Fibroblast of mammary gland (primary cell): ENCODE measurements at places on chromosomes 4 and X.

GRCh38 chr4:177118596-177118995 lies 191.1 kb upstream of the NEIL3 start:
- DNase-seq = peak; percentile 96

DNA sequence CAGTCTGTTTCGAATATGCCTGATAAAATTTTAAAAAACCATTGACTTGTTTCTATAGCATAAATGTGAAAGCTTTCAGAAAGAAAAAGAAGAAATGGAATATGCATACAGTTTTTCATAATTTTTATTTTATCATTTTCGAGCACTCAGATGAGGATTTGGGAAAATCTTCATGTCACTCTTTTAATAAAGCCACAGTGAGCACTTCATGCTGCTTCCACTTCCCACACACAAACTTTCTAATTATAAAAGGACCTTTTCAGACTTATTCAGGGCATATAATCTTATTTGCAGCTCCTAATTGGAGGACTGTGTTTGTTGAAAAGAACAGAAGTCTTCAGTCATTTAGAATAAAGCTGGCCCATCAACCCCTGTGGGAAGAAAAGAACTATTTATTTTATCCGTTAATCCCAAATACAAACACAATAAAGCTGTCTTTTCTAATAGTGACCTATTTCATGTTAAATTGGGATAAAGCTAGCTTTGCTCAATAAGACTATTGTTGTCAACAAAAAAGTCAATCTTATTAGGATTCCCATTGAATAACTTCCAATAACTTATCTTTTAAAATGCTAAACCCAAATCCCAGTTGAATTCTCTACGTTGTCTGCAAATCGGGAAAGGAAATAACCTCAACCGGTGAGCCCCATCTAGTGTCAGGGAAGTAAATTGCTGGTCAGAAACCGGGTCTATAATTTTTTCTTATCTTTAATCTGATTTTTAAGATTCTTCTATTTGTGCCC lies 211.5 kb downstream of the PDGFRA start:
- DNase-seq = peak; percentile 56

- peak; percentile 25 for DNase-seq
Observed at GRCh38 chr4:41050880-41051775, 163.2 kb downstream of the APBB2 start.

DNA sequence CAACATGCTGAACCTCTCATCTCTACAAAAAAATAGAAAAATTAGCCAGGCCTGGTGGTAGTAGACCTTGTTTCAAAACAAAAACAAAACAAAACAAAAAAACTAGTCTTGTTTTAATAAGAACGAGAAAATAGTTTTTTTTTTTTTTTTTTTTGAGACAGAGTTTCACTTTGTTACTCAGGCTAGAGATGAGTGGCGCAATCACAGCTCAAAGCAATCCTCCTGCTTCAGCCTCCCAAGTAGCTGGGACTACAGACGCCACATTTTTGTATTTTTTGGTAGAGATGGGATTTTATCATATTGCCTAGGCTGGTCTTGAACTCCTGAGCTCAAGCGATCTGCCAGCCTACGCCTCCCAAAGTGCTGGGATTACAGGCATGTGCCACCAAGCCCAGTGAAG lies 47.7 kb upstream of the UGDH start:
- no peak for DNase-seq

DNA sequence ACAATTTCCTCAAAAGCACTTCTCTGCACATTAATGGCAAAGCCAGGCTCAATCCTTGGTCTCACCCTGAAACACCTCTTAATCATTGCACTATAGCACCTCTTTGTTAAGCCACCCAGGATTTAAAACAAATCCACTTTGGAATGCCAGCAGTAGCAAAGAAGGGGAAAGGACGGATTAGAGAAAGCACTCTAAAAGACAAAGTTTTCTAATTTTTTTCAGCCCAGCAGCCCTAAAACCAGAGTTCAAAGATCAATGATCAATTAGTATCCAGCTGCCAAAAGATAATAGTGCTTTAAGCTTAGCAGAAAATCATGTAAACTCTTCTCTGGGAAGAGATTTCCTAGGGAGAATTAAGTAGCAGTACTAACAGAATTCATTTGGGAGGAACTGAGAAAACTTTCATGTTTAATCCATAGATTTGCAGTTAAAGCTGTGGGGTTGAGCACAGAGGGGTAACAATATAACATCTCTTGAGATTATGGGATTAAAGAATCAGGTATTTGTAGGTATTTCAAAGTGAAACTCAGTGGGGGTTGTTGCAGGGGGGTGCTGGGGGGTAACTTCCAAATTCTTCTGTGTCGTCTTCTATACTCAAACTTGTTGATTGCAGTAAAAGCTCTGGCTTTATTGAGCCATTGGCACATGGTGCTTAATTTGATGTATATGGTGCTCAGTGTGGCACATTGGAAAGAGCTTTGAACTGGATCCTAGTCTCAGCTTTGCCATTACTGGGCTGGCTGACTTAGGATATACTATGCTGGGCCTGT lies 61.8 kb downstream of the LRRC66 start:
- DNase-seq = no peak

- no peak for DNase-seq
Observed at GRCh38 chr4:160265014-160265413, 1162.1 kb downstream of the RAPGEF2 start.

DNA sequence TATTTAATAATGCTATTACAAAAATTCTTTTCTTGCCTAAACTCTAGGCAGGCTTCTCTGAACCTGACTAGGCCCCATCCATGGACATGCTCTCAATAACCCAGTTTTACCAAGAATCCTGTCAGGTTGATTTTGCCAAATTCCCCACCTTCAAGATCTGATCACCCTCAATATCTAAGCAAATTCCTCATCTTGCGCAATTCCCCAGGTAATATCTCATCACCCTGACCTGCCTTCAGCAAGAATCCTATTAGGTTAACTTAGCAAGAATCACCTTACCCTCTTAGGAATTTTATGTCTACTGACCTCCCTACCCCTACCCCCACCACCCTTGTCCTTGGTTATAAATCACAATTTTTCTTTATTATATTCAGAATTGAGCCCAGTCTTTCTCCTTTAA lies 579.1 kb downstream of the C4orf33 start:
- DNase-seq = no peak

DNA sequence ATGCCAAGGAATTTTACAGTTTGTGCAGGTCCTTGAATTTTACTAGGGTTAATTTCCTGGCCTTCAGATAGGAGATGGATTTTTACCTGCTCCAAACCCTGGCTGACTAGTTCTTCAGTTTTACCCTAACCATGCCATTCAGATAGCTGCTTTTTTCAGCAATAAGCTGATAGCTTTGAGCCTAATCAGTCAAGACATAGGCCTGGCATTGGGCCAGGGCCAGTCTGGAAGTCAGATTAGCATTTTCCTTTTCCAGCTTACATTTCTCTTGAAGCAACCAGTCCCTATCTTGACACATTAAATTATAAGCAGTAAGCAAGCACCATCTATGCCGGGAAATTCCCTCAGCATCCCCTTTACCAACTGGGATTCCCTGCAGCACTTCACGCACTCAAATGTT lies 177.1 kb downstream of the ADGRA3 start:
- DNase-seq = no peak

DNA sequence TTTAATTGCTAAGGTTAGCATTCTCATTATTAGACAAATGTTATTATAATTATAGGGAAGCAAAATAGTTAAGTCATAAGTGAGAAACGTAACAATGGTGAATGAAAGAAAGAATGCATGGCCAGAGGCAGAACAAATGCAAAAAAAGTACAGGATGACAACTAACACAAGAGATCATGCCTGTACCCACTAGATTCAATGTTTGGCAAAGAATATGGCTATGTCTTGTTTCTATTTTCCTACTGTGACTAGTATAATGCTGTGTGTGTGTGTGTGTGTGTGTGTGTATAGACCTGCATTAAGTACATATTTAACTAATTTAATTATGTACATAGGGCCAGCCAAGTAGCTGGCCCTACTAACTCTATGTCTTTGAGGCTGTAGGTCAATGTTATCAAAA lies 12.9 kb upstream of the BMP2K start:
- no peak for DNase-seq

GRCh38 chr4:953574-953915 lies 19.8 kb downstream of the DGKQ start:
- DNase-seq = no peak

DNA sequence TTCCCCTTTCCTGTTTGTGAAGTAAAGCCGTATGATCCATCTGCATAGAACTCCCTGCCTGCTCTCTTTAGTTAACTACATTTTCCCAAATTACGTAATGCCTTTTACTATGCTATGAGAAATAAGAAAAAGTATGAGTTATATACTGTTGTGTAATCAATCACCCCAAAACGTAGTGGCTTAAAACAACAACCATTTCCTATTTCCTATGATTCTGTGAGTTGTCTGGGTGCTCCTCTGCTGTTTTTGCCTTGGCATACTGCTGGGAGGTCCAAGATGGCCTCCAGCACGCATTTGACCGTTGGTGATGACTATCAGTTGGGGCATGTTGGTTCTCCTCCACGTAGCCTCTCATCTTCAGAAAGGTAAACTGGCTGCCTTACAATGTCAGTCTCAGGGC lies 39.8 kb downstream of the BBS12 start:
- DNase-seq = peak; percentile 58

GRCh38 chrX:129347291-129347690 lies 176.0 kb downstream of the SMARCA1 start:
- DNase-seq = no peak

DNA sequence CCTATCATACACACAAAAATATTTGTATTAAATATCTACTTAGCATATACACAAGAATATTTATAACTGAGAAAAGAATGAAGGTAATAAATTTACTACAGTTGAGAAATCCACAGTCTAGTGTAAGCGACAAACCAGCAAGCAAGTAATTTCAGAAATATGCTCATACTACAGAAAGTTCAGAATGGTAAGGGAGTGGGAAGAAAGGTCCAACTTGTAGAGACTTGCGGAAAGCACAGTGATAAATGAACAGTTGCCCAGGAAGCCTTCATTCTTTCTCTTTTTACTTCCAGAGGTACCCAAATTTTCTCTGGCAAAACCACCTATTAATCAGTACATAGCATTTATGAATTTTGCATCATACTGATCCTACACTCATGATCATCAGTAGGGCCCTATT lies 438.1 kb upstream of the PCDH10 start:
- DNase-seq = no peak

DNA sequence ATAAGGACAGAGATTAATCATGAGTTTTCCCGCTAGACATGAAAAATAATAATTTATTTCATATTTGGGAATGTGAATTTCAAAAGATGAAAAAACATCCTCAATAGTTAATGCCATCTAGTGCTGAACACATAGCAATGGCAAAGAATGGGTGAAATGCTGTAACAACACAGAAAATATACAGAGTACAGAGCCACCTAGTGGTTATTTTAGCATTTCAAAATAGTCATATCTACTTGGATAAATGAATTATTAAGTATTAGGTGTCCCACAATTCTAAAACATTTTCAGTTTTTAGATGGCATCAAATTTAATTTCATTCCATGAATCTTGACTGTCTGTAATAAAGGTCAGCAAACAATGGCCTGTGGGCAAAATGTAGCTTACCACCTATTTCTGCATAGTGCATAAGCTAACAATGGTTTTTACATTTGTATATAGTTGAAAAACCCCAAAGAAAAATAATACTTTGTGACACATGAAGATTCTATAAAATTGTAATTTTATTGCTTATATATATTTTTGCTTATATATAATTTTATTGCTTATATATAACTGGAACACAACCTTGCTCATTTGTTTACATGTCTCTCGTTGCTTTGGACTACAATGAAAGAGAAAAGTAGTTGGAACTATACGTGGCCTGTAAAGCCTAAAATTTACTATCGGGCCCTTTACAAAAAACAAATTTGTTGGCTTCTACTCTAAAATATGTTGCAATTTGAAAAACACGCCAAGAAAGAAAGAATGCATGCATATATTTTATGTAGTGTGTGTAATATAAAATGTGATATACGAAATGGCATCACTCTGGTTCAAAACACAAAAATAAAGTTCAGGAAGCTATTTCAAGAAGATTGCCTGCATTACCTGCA lies 99.1 kb upstream of the FAM47C start:
- peak; percentile 42 for DNase-seq

DNA sequence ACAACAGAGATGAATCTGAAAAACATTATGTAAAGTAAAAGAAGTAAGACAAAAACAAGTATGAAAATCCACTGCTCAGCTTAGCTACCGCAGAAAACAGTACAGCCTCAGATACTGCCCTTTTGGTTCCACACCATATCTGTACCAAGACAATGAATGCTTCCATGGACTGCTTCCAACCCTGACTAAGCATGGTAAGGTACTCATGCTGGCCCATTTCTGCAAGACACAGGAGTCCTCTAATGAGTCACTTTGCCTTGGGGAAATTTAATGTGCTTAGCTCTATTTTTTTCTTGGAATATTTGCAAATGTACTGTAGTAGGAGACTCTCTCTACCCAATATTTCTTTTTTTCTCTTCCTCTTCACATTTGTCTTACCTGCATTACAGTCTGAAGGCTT lies 931.7 kb upstream of the HS3ST1 start:
- DNase-seq = peak; percentile 6

- peak; percentile 71 for DNase-seq
Observed at GRCh38 chrX:7746856-7747255, 96.1 kb upstream of the VCX start.

DNA sequence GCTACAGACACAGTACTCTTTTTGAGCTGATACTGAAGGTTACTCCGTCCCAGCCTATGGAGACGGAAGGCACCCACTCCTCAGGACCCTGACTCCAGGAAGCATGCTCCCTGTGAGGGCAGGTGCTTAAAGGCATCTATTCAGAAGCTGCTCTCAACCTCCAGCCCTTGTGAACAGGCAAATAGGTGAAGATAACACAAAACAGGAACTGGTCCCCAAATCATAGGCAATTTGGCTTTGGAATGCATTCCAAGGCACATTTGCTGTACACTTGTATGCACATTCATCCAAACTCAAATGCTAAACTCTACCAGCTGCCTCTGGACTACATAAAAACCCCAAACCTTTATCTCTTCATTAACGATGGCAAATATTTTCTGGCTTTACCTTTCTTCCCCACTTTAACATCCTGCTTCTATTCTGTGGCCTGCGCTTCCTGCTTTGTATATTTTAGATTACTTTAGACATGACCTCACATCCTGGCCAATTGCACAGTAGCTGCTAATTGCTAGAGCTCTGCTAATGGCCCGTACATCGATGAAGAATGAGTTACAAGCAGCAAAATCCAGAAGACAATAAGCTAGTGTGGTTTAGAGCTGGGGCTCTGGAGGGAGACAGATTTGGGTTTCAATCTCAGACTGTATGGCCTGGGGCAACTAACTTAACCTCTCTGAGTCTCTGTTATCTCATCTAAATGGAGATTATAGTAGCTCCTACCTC lies 3.2 kb downstream of the SEL1L3 start:
- no peak for DNase-seq

DNA sequence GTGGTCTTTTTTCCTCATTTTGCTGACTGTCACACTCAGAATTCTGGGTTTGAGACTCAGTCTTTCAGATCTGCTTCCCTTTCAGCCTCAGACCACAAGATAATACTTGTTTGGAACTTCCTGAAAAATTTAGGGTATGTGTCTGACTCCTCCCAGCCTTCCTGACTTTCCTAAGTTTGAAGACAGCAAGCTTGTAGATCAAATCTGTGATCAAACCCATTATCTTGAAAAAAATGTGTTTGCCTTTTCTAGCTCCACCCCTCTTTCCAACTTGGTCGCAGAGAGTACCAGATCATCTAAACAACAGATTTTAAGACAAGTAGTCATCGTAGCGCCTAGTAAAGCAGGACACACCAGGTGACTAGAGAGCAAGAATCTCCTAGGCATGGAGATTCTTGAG lies 9.9 kb downstream of the BCAP31 start:
- DNase-seq = no peak

- no peak for DNase-seq
Observed at GRCh38 chrX:48676893-48677270, 6.7 kb upstream of the WAS start.
